ENCODE measurements at places on chromosomes 11 and 22.

DNA sequence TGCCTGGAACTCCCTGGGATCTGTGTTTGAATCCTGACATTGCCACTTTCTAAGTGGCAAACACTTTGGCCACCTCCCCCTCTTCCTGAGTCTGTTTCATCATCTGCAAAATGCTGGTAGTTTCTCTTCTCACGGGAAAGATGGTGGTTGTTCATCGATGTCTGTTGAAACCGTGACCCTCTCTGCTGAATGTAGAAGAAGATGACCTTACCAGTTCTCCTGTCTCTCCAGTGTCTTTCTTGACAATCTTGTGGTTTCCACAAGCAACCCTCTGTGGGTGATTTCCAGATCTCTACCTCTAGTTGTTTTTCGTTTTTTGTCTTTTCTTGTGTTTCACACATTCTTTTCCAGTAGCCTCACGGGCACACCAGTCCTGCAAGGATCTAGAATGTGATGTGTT is 27.5 kb downstream of the ZBTB16 start:
- no peak for DNase-seq

GRCh38 chr11:129410395-129410960 is 34.8 kb downstream of the BARX2 start:
- DNase-seq: no peak

GRCh38 chr22:31241200-31241599 is 29.1 kb downstream of the LIMK2 start:
- no peak for DNase-seq

DNA sequence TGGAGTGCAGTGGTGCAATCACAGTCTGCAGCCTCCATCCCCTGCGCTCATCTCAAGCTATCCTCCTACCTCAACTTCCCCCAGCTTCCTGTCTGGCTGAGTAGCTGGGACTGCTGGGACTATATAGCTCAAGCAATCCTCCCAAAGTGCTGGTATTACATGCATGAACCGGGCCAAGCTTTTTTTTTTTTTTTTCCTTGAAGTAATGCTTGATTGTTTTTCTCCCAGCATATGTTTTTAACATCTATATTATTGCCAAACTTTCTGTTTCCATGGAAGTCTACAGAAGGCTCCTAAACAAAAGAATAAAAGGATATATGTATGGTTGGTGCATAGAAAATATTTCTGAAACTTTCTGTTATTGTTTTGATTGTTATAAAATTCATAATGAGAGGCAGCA is 853.6 kb downstream of the KCNA4 start:
- no peak for DNase-seq

DNA sequence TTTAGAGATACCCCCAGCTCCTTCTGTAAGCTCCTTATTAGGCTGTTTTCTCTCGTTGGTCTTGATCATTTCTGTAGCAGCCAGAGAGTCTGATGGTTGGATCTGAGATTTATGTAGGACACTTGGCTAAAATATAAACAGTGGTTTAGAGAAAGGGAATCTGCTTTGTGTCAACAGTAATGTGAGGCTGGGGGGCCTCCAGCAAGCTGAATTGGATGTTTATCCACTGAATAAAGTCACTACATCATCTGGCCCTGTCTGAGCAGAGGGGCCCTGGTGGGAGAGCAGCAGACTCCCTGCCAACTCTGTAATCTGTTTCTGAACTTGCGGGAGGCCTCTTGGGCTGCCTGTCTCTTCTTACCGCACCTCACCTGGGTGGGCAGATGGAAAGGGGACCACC is 328.5 kb upstream of the PLET1 start:
- no peak for DNase-seq

- no peak for DNase-seq
Measured at GRCh38 chr11:113896156-113896879, 8.3 kb upstream of the HTR3B start.

DNA sequence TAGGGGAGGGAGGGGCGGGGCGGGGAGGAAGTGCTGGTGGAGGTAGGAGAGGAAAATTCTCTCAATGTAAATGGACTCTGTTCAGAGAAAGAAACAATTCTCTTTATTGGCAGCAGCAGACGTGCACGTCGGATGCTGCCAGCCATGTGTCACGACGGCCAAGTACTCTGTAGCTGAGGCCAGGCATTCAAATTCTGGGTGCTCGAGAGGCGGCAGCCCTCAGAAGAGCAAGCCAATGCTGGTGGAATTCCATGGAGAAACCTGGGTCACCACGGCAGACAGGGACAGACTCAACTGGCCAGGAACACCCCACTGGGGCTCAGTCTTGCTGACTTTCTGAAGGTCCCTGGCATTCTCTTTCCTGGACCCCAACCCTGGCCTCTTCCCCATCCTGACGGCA is 90.8 kb downstream of the ABTB2 start:
- no peak for DNase-seq

DNA sequence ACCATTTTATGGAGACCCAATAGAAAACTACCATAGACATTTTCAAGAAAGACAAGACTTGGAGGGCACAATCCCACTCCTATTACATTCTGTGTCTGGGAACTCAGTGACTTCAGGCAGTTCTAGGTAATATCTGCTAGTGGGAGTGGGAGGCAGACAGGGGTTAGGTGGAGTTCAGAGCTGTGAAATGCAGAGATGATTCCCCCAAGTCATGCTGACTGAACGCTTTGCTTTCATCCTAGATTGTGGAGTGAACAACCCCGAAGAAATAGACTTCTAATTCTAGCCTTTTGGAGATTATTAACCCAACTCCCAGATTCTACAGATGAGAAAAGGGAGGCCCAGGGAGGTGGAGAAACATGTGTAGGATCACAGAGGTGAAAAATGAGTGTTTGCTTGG is 437.8 kb upstream of the CADM1 start:
- DNase-seq: no peak

GRCh38 chr22:20111045-20111688 is 4.7 kb upstream of the RANBP1 start:
- DNase-seq: no peak

GRCh38 chr11:36436064-36436463 is 74.0 kb downstream of the TRAF6 start:
- no peak for DNase-seq

DNA sequence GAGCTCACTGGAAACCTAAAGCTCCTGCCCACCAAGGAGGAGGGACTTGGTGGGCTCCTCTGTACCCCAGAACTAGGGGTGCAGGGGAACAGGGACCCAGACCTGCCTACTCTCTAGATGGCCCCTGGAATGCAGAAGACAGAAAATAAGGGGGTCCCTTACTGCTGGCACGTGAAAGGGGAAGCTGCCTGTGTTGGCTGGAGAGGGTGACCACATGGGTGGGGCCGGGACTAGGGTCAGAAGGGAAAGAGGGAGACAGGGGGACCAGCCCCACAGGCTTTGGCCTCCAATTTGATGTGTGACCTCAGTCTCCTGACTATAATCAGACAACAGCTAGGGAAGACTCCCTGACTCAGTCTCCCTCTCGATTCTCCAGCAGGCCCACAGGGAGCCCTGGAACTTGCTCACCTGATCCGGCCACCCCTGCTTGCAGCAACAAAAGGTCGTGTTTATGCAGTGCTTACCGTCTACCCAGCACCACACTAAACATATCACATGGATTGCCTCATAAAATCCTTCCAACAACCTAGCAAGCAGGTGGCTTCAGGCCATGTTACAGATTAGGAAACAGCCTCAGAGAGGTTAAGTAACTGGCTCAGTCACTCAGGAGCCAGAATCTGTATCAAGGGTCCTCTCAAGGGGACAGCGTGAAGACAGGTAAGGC is 10.2 kb downstream of the ARAP1 start:
- DNase-seq: no peak

GRCh38 chr11:69920345-69921127 is 101.3 kb upstream of the FGF3 start:
- DNase-seq: no peak

GRCh38 chr11:23318670-23319069 is 458.4 kb upstream of the CCDC179 start:
- DNase-seq: no peak

DNA sequence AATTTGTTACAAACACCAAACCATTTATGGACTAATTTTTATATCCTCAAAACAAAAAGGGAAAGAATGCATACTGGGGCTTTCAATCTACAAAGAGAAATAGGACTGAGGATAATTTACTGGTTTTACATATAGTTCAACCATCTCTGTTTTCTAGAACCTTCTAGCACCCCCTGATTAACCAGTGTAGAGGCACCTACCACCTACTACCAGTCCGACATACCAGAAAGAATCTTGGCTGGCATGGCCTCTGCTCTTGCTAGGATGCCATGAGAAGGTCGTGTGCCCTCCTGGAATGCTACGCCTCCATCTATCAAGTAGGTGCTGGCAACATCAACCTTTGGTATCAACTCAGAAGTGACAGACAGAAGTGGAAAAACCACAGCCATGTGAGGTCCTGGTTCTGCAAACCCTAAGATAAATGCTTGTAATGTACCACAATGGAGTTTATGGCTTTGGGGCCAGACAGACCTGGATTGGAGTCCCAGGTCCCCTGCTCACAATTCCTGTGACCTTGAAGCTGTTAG is 28.2 kb downstream of the MYH9 start:
- no peak for DNase-seq

- DNase-seq: no peak
Measured at GRCh38 chr11:128213461-128213860, 373.9 kb downstream of the ETS1 start.

GRCh38 chr11:43021466-43021865 is 290.3 kb upstream of the API5 start:
- DNase-seq: no peak

DNA sequence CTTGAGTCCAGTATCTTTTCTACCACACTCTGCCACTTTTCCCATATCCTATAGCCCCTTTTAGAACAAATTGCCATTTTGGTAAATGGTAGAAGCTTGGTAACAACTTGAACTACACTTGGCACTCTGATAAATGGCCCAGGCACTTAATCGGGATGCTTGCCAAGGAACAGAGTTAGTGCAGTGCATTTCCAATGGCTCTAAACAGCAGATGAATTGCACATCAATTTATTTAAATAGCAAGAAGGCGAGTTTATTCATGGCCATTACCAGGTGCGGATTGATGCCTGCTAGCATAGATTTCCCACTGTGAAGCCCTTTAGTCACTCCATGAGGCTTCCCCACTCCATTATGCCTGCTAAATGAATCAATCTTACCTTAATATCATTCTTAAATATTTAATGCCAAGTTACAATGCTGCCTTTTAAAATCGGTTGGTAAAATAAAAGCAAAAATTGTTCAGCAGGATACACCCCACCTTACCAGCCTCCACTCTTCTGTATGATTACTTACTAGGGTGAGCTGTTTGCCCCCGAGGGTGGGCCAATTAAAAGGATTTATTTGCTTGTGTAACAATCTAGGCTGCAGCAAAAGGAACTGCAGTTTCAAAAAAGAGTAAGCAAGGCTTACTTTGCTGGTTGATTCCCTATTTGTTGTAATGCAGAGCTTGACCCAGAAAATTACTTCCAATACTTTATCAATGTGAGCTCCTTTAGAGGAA is 136.0 kb upstream of the ARHGAP42 start:
- peak; percentile 67 for DNase-seq

GRCh38 chr11:5624489-5625279 is at the start of gene TRIM34:
Gene TRIM34 (plus strand): TSS chr11:5625001. CDS start chr11:5632332, 7,331 bp downstream.
- DNase-seq: no peak

DNA sequence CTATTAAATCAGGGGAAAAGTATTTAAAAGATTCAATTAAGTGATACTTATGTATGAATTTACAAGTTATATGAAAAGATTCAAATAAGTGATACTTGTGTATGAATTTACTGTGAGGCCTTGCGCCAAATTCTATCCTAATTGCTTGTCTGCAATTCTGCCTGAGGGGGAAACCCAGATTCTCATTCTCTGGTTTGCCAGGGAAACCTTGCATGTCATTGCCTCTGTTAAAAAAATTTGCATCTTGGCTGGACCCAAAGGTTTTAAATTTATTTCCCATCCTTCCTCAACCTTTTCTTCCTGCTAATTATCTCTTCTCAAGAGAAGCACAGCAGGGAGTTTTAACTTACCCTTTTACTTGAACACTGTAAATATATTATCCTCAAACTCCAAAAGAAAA is 13.8 kb downstream of the OLFML1 start:
- DNase-seq: no peak

GRCh38 chr11:57711414-57712255 is at the start of gene MED19:
Gene MED19 (minus strand): TSS chr11:57712215. CDS start chr11:57712179, 36 bp downstream.
- DNase-seq: peak; percentile 50

DNA sequence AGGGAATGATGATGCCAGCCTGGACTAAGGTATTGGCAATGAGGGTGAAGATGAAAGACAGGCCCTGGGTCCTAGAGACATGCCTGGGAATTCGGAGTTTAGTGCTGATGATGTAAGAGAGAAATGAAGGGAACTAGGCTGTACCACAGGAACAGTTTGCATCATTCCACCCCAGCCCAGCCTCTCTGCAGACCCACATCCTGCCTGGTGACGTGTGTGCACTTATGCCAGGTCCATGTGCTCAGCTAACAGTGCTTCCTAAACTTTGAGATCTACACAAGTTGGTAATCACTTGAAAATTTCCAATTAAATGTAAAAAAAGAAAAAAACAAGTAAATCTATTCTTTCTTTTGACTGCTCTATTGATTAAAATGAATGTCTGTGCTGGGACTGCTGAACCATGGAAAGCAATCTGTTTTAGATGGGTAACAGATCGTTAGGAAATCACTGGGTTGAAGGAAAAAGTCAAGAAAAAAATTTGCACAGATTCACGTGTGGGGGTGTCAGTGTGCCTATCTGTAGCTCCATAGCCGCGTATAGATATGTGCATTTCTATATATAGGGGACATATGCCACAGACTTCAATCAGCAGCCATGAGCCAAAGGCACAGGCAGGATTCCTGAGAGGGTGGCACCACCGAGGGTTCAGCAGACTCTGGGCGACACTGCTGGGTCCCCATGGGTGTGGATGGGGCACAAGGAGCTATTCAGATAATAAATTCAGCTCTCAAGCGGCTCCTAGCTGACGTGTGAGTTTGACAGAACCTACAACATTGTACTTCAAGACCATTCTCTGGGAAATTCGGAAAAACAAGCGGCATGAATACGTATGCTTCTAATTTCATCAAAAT is 131.1 kb upstream of the OPCML start:
- DNase-seq: no peak

- no peak for DNase-seq
Measured at GRCh38 chr22:24066865-24067264, 55.8 kb downstream of the CABIN1 start.

GRCh38 chr11:29985248-29985647 is 31.6 kb downstream of the KCNA4 start:
- no peak for DNase-seq

DNA sequence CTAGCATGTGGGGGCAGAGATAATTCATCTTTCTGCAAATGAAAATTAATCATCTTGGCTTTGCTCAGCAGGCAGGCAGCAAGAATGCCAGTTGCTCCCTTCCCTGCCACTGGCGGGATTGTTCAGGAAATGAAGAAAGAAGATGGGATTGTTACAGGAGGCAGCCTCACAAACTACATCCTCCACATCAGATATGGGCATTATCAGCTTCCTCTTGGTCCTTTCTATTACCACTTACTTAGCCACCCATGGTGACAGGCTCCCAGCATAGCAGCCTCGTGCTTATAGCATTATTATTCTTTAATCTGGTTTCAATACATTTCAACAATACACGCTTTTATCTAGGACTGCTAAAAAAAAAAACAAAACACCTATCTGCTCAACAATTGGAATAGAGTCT is 461.6 kb upstream of the ISX start:
- DNase-seq: no peak

- DNase-seq: no peak
Measured at GRCh38 chr22:30557243-30557642, 10.7 kb upstream of the SEC14L6 start.

Measured in NCI-H1436 treated with DMSO at 0.1 percent for 48 hours (cell line).